ENCODE measurements at places on chromosomes 3 and 15.

DNA sequence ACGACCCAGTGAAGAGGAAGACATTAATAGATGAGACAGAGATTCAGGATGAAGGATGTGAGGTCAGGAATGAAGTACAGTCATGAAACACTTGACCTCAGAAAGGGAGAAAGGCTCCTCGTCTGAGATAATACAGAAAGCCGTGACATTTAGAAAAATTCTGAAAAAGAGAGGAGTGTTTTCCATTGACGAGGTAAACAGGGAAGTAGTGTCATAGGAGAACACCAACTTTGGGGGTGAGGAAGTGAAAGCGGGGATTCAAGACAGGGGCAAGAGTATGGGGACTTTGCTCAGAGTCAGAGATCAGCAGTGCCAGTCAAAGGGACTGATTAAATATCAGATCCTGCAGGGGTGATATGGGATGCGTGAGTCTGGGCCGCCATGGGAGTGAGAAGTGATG is 160.9 kb downstream of the PLCL2 start:
- no peak for DNase-seq

DNA sequence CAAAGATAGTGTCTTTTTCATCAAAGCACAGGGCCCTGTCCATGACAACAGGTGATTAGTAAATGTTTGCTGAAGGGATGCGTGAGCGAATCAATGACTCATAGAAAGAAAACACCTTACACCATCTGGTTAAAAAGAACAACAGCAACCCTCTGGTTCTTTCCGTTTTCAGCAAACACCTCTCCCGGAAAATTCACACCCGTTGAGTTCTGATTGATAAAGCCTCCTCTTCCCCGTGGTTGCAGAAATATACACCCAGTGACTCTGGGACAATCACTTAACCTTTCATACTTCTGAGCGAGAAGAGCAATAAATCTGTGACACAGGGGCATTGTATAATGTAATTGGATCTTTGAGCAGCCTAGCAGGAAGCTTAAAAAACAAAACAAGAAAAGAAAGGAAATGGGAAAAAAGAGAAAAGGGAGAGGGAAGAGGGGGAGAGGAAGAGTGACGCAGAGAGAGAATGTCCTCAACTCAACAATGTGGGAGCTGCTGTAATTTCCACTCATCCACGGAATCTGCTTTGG is 37.6 kb downstream of the ADAMTS9 start:
- DNase-seq, result no peak

GRCh38 chr15:70892002-70892911 is at the start of the genes LRRC49 and THAP10:
TSS of gene LRRC49 (plus strand) at chr15:70892826. CDS start at chr15:70892895, 69 bp downstream.
TSS of gene THAP10 (minus strand) at chr15:70892433. CDS start at chr15:70892272, 161 bp downstream.
- DNase-seq, result peak; percentile 1

DNA sequence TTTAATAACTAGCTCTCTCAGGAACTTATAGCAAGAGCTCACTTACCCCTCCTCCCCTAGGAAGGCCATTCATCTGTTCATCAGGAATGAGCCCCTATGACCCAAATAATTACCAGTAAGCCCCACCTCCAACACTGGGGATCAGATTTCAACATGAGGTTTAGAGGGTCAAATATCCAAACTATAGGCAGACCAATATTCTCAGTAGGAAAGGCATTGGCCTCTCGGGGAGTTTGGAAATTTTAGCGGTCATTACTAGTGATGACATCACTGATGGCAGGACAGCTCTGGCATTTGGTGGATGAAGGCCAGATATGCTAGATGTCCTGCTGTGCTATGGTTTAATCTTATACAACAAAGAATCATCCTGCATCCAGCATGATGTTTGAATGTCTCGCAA is 15.2 kb upstream of the CD47 start:
- DNase-seq, result no peak

DNA sequence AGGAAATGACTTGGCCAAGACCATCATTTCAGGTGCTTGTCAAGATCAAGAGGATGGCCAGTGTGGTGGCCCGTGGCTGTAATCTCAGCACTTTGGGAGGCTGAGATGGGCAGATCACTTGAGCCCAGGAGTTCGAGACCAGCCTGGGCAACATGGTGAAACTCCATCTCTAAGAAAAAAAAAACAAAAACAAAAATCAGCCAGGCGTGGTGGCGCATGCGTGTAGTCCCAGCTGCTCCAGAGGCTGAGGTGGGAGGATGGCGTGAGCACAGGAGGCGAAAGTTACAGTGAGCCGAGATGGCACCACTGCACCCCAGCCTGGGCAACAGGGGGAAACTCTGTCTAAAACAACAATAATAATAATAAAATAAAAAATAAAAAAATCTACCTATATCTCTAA is 15.0 kb downstream of the CRABP1 start:
- no peak for DNase-seq

GRCh38 chr15:37246065-37246464 is 145.7 kb upstream of the MEIS2 start:
- DNase-seq, result no peak

DNA sequence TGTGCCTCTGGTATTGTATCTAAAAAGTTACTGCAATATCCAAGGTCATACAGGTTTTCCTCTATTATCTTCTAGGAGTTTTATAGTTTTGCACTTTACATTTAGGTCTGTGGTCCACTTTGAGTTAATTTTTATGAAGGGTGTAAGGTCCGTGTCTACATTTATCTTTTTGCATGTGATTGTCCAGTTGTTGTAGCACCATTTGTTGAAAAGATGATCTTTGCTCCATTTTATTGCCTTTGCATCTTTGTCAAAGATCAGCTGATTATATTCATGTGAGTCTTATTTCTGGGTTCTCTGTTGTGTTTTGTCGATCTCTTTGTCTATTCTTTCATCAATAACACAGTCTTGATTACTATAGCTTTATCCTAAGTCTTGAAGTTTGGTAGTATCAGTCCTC is 6.7 kb downstream of the CHRNA7 start:
- DNase-seq, result no peak

DNA sequence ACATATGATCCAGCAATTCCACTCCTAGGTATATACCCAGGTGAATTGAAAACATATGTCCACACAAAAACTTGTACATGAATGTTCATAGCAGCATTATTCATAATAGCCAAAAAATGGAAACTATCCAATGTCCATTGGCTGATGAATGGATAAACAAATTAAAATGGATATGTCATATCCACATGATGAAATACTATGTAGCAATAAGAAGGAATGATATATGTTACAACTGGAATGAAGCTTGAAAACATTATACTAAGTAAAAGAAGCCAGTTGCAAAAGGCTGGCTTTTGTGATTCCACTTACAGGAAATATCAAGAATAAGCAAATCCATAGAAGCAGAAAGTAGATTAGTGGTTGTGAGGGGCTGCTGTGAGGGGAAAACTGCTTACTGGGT is 33.7 kb downstream of the BNC1 start:
- DNase-seq, result no peak

- DNase-seq, result no peak
These were observed 15.3 kb downstream of the DNAJC13 start for GRCh38 chr3:132432639-132433038.

DNA sequence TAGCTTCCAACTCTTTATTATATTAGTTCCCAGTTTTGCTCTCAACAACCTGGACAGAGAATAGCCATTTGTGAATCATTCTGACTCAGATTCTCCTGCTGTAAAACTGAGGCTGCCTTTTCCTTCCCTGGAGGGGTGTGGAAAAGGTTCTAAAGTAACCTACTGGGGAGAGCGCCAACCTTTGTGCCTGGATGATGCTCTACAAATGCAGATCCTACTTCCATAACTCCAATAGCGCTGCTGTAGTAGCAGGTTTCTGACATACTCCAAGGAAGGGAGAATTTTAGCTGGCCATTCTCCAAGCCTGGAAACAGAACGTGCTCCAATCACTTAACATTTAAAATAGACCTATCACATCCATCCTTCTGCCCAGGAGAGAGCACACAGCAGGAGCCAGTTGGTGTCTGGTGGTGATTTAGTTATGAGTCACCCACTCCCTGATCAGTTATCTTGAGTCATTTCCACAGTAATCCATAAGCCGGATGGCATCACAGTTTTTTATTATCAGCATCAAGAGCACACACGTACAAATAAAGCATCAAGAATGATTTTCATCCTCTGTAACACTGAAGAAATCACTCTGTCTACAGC is 38.3 kb downstream of the MYH15 start:
- no peak for DNase-seq

- no peak for DNase-seq
These were observed 70.0 kb downstream of the EXOG start for GRCh38 chr3:38566215-38566528.

DNA sequence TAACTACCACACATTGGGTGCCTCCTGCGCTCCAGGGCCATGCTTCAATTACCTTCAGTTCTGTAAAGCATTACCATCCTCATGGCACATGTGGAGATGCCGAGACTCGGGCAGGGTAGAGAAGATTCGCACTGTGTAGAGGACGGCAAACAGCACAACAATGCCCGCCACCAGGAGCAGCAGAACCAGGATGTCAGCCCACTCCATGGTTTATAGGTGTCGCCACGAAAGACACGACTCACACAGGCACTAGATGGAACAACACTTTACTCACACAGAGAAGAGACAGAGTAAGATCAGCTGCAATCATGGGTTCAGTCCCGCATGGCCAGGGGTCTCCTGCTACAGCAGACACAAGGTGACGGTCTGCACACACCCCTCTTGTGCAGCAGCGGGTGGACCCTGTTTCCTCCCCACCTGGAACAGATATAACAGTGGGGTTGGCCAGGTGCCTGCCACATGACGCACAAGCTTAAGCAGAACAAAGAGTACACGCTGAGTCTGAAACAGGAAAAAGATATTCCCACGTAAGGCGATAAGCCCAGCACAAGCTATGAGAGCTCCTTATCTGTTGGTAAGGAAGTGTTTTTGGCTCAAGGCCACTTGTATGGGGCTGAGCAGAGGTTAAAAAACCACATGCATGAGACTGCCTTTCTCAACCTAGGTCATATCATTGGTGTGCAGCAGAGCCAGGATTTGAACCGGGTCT is 2.5 kb upstream of the TBC1D21 start:
- DNase-seq, result no peak

DNA sequence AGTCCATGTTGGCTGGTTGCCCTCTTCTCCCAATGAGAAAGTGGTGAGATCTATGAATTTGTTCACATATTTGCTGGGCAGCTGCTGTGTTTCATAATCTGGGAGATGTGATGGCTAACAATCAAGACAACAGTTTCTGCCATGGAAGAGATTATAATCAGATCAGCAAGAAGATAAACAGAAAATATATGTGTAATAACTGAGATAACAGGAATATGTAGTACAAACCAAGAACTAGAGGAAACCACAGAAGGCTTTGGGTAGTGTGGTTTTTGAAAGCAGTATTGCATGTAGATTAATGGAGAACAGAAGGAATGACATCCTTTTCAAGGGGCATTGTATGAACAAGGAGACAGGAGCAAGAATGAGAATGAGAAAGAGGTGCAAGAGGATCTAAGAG is 12.2 kb upstream of the CSTA start:
- peak; percentile 36 for DNase-seq

GRCh38 chr3:74267588-74268184 is 346.8 kb downstream of the CNTN3 start:
- DNase-seq, result peak; percentile 10

- DNase-seq, result no peak
These were observed 456 bp upstream of the TMEM62 start for GRCh38 chr15:43132830-43133429.

DNA sequence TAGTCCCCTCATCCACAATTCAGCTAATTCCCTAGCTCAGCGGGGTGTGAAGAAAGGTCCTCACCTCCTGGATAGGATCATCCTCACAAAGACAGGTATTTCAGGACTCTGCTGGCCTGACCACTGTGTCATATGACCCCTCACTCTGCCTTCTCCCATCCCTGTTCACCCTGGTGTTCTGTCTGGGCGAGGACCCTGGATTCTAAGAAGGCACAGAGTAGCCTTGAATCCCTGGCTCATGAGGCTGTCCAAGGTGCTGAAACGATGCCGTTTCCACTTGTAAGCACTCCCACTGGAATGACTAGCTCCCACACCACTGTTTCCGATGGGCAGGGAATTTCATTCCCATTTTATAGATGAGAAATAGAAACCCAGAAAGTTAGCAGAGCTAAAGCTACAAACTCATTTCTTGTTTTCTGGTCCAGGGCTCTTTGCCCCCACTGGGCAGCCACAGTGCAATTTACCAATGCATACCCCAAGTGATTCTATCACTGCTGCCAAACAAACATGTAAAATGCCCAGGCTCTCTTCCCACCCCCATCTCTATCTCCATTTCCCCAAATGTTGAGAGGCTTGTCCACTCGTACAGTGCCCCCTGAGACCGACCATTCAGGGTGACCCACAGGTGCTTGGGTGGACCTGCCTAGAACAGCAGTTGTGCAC is 83.2 kb downstream of the RAB11A start:
- DNase-seq, result no peak

DNA sequence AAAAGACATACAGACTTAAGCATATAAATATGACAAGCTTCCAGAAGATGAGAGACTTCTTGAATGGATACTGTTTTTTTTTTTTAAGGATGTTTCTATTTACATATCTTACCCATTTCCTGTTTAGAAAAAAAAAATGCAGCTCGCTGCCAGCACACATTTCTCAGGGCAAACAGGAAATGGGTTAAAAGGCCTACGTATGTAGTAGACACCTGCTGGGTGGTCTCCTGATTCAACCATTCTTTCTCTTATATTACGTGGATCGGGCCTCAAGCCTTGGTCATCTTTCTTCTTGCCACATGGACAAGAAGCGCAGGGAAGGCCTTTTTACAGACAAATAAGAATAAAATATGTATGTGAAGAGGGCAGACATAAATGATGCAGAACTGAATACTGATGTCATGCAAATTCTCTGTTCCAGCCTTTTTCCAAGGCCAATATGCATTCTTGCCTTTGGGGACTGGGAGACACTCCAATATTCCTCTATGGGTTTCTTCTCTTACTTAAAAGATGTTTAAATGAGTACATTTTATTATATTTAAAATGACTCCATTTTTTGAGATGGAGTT is 35.0 kb upstream of the TJP1 start:
- DNase-seq, result no peak

GRCh38 chr3:59127071-59127470 is 77.2 kb upstream of the CFAP20DC start:
- no peak for DNase-seq

DNA sequence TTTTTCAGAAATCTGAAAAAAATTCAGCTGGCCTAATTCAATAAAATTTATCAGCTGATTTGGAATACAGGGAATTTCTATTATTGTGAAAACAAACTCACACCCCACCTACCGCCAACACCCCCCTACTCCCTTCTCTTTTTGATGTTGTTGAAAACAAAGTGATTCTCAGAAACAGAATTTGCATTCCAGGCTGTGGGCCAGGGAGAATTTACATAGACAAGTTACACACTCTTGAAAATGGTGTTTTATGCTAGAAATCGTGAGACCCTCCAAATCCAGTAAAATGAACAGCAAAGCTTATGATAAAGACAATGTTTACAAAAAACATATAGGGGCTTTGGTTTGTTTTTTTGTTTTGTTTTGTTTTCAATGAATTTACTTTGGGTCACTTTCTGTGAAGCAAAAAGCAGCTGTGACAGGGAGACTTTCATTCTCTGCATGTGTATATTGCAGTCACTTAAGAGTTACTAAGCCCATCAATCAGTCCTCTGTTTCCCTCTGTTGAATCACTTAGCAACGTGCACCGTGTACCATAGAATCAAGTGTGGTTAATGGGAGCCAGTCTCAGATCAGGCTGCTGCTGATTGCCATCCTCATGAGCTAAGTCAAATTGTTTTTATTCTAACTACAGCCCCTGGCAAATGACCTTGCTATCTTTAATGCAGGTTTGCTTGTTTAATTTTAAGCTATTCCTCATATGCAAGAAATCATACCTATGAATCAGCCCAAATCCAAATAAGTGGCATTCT is 159.8 kb downstream of the ALCAM start:
- no peak for DNase-seq

GRCh38 chr3:49771340-49771938 is 14.9 kb downstream of the IP6K1 start:
- DNase-seq, result no peak

- DNase-seq, result no peak
These were observed 41.7 kb upstream of the CAPN7 start for GRCh38 chr3:15164340-15164739.

GRCh38 chr3:171862993-171863521 is 19.9 kb downstream of the TMEM212 start:
- no peak for DNase-seq
